ENCODE measurements at places on chromosomes 13 and 19.

- no peak for DNase-seq
- H3K4me3 ChIP-seq, result no peak overlapping the region
- H3K27me3 ChIP-seq, result no peaks in the 10 kb centered on the region
- no peaks in the 10 kb centered on the region for H3K4me1 ChIP-seq
- H3K36me3 ChIP-seq, result no peaks in the 10 kb centered on the region
Observed at GRCh38 chr13:24863748-24864540, 100.0 kb downstream of the RNF17 start.

GRCh38 chr19:38703509-38703908 lies 40.8 kb downstream of the CAPN12 start:
- H3K4me1 ChIP-seq, result peaks cover 2% of the 10 kb centered on the region
- H3K27me3 ChIP-seq, result no peaks in the 10 kb centered on the region
- H3K27ac ChIP-seq, result no peak overlapping the region
- H3K4me3 ChIP-seq, result no peak overlapping the region

DNA sequence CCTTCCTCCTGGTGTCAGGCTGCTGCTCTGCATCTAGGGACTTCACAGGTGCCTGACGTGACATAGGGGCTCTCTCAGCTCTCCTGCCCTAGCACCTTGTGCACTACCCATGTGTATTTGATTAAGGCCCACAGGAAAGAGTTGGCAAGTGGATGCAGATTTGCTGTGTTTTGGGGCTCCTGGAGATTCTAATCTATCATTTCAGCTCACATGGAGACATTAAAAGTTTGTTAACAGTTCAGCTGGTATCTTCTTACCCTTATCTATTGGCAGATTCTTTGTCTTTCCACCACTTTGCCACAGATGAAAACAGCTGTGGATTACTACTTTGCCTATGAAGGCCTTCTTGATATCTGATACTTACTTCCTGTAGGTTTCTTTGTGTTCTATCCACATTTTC lies 41.9 kb downstream of the WASF3 start:
- H3K4me3 ChIP-seq, result no peak overlapping the region
- H3K36me3 ChIP-seq, result no peaks in the 10 kb centered on the region
- H3K27ac ChIP-seq, result no peak overlapping the region

- peaks cover 5% of the 10 kb centered on the region for H3K4me1 ChIP-seq
- no peak for DNase-seq
Observed at GRCh38 chr19:4642625-4643024, 3.3 kb downstream of the TNFAIP8L1 start.

DNA sequence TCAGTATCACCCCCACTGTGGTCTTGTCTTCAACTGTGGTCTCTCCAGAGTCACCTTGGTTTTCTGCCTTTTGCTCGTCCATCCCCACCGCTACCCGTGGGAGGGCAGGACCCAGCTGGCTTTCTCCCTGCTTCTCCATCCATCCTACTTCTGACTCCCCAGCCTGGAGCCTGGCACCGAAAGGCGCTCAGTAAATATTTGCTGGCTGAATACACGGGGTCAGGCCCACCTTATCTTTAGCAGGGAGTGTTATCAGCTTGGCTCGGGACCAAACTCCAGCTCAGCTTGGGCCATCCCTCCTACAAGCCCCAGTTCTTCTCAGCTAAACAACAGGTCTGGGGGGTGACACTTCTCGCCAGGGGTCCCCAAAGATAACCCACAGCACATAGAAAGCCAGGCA lies 62.0 kb upstream of the KLF2 start:
- no peak overlapping the region for H3K27ac ChIP-seq
- no peaks in the 10 kb centered on the region for H3K27me3 ChIP-seq
- DNase-seq, result no peak
- no peaks in the 10 kb centered on the region for H3K4me1 ChIP-seq

GRCh38 chr13:73782450-73783449 lies 351.5 kb downstream of the KLF12 start:
- DNase-seq, result no peak
- H3K27ac ChIP-seq, result no peak overlapping the region
- no peaks in the 10 kb centered on the region for H3K4me1 ChIP-seq
- H3K36me3 ChIP-seq, result no peaks in the 10 kb centered on the region
- no peaks in the 10 kb centered on the region for H3K27me3 ChIP-seq

DNA sequence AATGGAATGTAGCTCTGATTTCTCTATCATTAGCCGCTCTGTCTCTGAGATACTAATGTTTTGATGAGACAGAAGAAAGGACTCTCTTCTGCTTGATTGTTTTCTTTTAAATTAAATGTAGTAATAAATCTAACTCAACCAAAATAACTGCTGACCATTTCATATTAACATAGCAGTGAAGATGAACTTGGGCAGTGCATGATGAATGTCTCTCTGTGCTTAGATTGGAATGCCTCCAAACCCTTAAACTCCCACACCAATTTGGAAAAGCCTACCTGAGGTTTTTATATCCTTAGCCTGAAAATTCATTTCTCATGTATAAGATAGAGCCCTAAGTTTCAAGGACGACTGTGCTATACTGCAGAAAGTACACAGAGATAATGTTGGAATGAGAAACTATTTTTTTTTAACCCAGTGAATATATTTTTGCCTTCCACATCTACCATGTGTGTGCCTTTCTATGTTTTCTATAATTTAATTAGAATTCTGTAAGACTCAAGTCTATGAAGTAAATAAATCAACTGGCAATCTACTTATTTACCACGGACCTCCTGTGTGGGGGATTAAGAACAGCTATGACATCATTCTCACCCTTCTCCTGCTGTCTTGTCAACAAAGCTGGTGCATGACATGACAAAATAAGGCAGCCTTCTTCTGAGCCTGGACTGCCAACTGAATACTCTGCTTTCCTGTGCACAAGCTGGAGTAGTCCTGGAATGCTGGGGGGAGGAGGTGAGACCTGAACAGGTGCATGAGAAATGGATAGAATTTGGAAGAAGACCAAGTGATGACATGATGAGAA lies 155.5 kb downstream of the FGF9 start:
- no peak overlapping the region for H3K27ac ChIP-seq
- no peak for DNase-seq
- no peak overlapping the region for H3K4me3 ChIP-seq
- H3K4me1 ChIP-seq, result no peaks in the 10 kb centered on the region

DNA sequence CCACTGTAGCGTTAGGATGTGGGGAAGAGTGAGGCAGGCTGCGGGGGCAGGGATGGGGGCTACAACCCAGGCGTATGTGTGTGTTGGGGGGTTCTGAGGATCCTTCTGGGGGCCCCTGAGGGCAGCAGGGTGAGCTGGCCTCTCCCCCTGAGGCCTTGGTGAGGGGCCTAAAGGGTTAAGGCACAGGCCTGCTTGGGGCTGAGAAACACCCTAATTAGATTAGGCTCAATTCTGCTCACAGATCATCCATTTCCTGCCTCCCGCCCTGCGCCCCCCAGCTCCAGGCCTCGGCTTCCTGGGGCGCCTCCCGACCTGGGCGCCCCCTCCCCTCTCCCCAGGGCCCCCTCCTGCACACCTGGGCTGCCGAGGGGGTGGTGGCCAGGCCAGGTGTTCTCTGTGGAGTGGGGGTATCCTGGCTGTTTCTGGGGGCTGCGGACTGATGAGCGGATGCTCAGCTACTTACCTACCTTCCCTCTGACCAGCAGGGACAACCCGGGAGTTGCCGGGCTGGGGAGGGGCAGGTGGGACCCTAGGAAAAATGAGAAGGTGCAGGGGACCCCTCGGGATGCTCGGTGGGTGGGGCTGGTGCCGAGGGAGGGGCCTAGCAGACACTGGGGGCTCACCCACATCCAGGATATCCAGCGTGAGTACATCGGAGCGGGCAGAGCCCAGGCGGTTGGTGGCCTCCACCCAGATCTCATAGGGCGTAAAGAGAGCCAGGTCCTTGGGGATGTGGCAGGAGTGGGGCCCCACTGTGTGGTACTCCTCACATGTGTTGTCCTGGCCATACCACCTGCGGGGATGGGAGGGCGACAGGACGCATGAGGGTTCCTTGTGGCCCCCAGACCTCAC lies 8.6 kb downstream of the CRLF1 start:
- H3K27me3 ChIP-seq, result peaks cover 23% of the 10 kb centered on the region
- H3K4me1 ChIP-seq, result peaks cover 30% of the 10 kb centered on the region
- DNase-seq, result no peak
- no peak overlapping the region for H3K4me3 ChIP-seq

- H3K27me3 ChIP-seq, result no peaks in the 10 kb centered on the region
- no peak overlapping the region for H3K27ac ChIP-seq
- H3K36me3 ChIP-seq, result no peaks in the 10 kb centered on the region
- H3K4me3 ChIP-seq, result no peak overlapping the region
- no peaks in the 10 kb centered on the region for H3K4me1 ChIP-seq
Observed at GRCh38 chr13:43979492-43979891, 99.8 kb downstream of the LACC1 start.

- H3K27ac ChIP-seq, result no peak overlapping the region
- no peak overlapping the region for H3K4me3 ChIP-seq
- DNase-seq, result peak; percentile 44
- H3K36me3 ChIP-seq, result no peaks in the 10 kb centered on the region
- H3K4me1 ChIP-seq, result peaks cover 12% of the 10 kb centered on the region
Observed at GRCh38 chr13:110263888-110264287, 43.1 kb downstream of the COL4A1 start.

DNA sequence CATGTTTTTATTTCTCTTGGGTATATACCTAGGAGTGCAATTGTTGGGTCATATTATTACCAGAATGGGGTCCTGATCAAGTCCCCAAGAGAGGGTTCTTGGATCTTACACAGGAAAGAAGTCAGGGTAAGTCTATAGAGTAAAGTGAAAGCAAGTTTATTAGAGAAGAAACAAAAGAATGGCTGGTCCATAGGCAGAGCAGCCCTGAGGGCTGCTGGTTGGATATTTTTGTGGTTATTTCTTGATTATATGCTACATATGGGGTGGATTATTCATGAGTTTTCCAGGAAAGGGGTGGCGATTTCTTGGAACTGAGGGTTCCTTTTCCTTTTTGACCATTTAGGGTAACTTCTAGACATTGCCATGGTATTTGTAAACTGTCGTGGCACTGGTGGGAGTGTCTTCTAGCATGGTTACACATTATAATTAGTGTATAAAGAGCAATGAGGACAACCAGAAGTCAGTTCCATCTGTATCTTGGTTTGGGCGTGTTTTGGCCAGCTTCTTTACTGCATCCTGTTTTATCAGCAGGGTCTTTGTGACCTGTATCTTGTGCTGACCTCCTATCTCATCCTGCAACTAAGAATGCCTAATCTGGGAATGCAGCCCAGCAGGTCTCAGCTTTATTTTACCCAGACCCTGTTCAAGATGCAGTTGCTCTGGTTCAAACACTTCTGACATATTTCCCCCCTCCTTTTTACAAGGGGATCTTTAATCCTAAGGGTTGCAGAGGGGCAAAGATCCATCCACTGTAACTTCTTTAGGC lies 41.1 kb downstream of the CEACAM1 start:
- peaks cover 4% of the 10 kb centered on the region for H3K4me1 ChIP-seq
- no peak overlapping the region for H3K27ac ChIP-seq
- no peaks in the 10 kb centered on the region for H3K36me3 ChIP-seq
- no peak overlapping the region for H3K4me3 ChIP-seq

GRCh38 chr13:80000684-80001509 lies 340.0 kb downstream of the SPRY2 start:
- no peak overlapping the region for H3K4me3 ChIP-seq
- no peaks in the 10 kb centered on the region for H3K36me3 ChIP-seq
- no peaks in the 10 kb centered on the region for H3K27me3 ChIP-seq
- H3K4me1 ChIP-seq, result no peaks in the 10 kb centered on the region

- DNase-seq, result no peak
- no peaks in the 10 kb centered on the region for H3K4me1 ChIP-seq
- H3K4me3 ChIP-seq, result no peak overlapping the region
- no peak overlapping the region for H3K27ac ChIP-seq
- no peaks in the 10 kb centered on the region for H3K27me3 ChIP-seq
Observed at GRCh38 chr19:519449-519865, 12.1 kb upstream of the CDC34 start.

DNA sequence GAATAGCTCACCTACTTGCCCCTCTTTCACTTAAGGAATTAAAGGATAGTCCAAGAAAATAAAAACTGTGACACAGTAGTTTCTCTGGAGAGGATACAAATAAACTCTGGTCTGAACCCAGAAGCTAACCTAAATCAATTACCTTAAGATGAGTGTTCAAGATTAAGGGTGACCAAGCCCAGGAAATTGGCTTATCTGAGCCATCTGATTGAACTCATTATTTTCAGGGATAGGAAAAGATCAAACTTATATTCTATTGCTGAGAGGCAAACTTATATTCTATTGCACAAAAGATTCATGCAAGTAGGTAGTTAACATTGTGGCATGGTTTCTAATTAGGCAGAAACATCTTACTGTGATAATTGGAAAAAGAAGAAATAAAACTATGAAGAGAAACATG lies 175.1 kb downstream of the DCLK1 start:
- DNase-seq, result no peak
- H3K4me3 ChIP-seq, result no peak overlapping the region
- H3K27ac ChIP-seq, result no peak overlapping the region
- H3K4me1 ChIP-seq, result peaks cover 3% of the 10 kb centered on the region
- H3K27me3 ChIP-seq, result no peaks in the 10 kb centered on the region

DNA sequence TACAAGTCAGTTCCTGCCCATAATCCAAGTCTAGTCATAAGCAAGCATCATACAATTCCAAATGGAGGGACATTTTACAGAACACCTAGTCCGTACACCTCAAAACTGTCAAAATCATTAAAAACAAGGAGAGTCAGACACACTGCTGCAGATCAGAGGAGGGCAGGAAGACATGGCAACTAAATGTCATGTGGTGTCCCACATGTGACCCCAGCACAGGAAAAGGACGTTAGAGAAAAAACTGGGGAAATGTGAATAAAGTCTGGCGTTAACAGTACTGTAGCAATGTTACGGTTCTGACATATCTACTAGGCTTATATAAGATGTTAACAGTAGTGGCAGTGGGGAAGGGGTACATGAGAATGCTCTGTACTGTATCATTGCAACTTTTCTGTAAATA lies 2.3 kb downstream of the ZSCAN5A start:
- no peak overlapping the region for H3K27ac ChIP-seq
- peaks cover 3% of the 10 kb centered on the region for H3K4me1 ChIP-seq
- H3K27me3 ChIP-seq, result no peaks in the 10 kb centered on the region
- H3K4me3 ChIP-seq, result no peak overlapping the region
- no peak for DNase-seq

- no peak overlapping the region for H3K27ac ChIP-seq
- H3K27me3 ChIP-seq, result no peaks in the 10 kb centered on the region
- peaks cover 18% of the 10 kb centered on the region for H3K4me1 ChIP-seq
- no peak overlapping the region for H3K4me3 ChIP-seq
- DNase-seq, result no peak
Observed at GRCh38 chr13:110329798-110330461, 22.8 kb downstream of the COL4A2 start.

GRCh38 chr19:2841855-2842574 lies 740 bp downstream of the ZNF555 start:
- no peak for DNase-seq
- peak overlapping the region; percentile 66 for H3K4me3 ChIP-seq
- no peak overlapping the region for H3K27ac ChIP-seq
- H3K36me3 ChIP-seq, result no peaks in the 10 kb centered on the region

DNA sequence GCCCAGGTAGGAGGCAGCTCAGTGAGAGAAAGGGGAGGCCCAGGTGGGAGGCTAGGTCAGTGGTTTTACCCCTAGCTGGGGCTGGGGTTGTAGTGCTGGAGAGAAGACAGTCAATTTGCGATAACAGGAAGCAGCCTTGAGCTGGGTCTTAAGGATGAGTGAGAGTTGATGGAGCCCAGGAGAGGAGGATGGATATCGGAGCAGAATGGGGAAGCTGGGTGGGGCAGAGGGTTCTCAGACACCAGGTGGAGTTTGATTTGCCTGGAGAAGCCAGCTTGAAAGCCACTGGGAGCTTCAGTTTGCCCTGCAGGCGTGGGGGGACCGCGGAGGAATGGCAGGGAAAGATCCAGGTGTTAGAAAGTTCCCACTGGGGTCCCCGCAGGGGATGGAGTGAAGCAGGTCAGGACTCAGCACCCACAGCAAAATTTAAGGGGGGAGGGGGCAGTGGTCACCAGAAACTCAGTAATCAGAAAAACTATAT lies 836 bp upstream of the CDC42EP5 start:
- H3K27me3 ChIP-seq, result peaks cover 20% of the 10 kb centered on the region

All from H1 (cell line).